ENCODE measurements at places on chromosomes 5 and 9.
A peak's percentile ranks its signal among the peaks of the same experiment; 100 is the strongest.

DNA sequence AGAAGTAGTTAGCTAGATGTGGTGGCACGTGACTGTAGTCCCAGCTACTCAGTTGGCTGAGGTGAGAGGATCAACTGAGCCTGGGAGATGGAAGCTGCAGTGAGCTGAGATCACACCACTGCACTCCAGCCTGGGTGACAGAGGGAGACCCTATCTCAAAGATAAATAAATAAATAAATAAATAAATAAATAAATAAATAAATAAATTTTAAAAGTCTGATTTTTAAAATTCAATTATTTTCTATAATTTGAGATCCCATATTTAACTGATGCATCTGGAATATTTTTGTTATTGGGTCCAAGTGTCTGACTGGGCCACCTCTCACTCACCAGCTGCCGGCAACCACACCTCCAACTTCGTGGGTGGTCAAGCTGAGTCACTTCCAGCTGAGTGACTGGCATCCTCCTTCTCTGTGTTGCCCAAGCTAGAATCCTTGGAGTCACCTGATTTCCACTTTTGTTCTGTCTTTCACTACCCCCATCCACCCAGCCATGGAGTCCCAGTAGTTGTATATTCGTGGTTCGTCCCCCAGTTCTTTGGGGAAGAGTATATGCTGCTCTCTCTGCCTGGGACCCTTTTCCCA, 70.9 kb downstream of the EGFLAM start:
- DNase-seq: no peak

GRCh38 chr9:14057368-14058324, 256.3 kb downstream of the NFIB start:
- DNase-seq: no peak

DNA sequence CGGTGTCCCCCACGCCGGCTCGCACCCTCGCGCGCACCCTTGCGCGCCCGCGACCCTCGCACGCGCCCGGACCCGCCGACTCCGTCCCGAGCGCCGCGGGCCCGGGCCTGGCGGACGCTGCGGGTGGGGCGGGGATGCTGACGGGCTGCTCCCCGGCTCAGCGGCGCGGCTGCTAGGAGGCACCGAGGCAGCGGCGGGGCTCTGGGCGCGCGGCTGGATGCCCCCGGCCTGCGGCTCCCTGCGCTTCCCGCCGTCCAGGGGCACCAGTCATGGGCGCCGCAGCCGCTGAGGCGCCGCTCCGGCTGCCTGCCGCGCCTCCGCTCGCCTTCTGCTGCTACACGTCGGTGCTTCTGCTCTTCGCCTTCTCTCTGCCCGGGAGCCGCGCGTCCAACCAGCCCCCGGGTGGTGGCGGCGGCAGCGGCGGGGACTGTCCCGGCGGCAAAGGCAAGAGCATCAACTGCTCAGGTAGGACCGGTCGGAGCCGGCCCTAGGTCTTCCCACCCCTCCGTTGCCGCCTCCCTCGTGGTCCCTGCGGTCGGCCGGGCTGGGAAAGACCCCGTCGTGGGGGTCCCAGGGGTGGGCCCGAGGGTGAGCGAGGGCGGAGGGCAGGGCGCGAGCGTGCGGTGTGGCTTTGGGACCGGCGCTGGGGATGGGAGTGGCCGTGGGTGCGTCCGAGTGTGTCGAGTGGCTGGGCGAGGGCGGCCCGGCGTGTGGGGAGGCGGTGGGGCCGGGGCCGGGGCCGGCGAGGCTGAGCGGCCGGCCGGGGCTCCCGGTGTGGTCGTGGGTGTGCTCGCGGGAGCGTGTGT, 530 bp downstream of the TMEFF1 start:
- DNase-seq: peak; percentile 12

DNA sequence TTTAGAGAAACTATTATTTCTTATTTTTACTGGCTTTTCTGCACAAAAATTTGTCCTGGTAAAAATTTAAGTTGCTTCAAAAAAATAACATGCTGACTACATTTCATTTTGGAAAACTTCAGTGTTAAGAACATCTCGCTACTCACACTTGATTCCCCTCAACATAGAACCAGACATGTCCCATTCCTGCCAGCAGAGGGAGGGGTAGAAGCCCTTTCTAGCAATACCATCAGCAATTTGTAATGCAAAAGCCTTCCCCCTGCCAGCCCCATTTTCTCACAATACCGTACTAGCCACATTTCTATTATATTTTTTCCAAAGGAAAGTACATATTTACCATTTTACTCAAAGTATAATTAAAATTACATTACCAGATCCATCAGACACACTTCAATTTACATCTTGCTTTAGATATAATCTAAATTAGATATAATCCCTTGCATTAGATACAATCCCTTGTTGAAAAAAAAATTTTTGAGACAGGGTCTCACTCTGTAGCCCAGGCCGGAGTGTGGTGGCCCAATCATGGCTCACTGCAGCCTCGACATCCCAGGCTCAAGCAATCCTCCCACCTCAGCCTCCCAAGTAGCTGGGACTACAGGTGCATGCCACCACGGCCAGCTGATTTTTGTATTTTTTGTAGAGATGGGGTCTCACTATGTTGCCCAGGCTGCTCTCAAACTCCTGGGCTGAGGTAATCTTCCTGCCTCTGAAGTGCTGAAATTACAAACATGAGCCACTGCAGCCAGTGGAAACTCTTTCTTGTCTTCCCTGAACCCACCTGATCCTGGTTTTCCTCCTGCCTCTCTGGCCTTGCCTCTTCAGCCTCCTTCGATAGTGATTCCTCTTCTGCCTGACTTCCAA, 39.6 kb upstream of the IDNK start:
- DNase-seq: no peak

DNA sequence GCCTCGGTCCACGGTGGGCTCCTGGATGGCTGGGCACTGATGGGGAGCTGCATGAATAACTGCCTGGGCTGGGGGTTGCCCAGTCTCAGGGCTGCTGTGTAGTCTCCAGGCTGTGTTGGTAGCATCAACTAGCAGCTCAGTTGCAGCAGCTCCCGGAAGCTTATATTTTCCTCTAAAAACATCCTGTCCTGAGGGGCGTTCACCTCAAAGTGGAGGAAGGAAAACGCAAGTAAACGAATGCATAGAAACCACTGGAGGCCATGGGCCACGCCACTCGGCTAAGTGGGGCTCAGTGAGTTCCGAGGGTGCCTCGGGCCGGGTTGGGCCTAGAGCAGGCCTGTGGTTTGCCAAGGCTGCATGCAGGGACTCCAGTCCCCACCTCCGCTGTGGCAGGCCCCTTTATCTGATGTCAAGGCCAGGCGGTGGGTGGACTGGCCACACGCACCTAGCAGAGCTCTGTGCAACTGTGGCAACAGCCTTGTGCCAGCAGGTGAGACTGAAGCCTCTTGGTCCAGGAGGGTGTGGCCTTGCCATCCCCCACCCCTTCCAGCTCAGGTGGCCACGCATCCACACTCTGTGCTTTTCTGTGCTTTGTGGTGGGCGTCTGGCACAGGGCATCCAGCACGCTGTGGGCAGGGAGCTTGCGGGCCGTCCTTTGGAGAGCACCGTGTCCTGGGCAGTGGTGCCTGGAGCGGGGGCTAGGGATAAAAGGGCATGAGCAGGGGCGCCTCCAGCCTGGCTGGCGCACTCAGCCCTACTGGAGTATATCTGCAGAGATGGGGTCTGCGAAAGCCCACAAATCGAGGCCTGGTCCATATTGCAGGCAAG, 15.1 kb downstream of the TCF7 start:
- no peak for DNase-seq

DNA sequence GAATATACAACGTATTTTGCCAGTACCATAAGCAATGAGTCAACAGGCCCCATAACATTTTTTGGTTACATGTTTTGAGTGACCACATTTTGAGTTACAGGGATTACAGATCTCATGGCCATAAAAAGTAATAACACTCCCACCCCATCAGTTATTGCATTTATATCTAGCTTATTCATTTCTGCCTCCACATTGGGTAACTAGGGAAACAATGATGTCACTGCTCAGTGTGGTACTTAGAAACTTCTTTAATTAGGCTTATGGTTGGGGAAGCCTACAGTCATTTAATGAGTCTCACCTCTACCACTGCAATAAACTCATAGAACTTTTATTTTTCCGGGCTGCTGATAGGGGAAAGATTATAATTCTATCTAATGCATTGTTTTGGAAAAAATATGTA, 39.9 kb upstream of the SMIM15 start:
- no peak for DNase-seq

GRCh38 chr5:152676196-152676595, 271.1 kb upstream of the NMUR2 start:
- DNase-seq: no peak

DNA sequence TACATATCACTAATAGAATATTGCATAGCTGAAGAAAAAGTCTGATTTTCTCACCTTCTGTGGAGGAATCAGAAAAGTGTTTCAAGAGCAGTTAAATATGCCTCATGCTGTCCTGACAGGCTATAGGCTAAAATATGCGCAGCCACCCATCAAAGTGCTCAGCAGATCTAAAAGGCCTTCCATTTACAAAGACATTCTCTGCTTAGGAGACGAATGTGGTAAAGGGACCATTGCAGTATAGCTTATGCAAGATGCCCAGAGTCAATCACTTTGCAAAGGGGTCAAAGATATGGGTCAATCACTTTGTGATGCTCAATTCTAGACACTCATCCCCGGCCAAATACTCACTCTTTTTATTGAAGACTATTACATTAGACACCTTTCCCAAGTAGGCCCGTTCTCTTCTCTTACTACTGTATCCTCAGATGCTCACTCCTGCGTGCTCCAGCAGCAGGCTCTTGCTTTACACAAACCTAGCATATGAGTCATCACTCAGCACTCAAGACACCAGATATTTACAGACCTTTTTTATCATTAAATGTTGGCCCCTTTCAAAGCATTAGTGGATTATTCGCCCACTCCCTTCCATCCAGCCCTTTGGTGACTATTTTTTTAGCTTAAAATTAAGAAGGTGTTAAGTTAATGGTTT, 568.2 kb upstream of the CDH18 start:
- no peak for DNase-seq

- no peak for DNase-seq
Measured at GRCh38 chr5:105573575-105573974, 2011.0 kb upstream of the NUDT12 start.

- no peak for DNase-seq
Measured at GRCh38 chr9:98303633-98304125, 48.2 kb upstream of the TBC1D2 start.

- DNase-seq: no peak
Measured at GRCh38 chr9:117191504-117192261, 223.2 kb downstream of the ASTN2 start.

- no peak for DNase-seq
Measured at GRCh38 chr5:154647114-154647760, 107.9 kb upstream of the LARP1 start.

DNA sequence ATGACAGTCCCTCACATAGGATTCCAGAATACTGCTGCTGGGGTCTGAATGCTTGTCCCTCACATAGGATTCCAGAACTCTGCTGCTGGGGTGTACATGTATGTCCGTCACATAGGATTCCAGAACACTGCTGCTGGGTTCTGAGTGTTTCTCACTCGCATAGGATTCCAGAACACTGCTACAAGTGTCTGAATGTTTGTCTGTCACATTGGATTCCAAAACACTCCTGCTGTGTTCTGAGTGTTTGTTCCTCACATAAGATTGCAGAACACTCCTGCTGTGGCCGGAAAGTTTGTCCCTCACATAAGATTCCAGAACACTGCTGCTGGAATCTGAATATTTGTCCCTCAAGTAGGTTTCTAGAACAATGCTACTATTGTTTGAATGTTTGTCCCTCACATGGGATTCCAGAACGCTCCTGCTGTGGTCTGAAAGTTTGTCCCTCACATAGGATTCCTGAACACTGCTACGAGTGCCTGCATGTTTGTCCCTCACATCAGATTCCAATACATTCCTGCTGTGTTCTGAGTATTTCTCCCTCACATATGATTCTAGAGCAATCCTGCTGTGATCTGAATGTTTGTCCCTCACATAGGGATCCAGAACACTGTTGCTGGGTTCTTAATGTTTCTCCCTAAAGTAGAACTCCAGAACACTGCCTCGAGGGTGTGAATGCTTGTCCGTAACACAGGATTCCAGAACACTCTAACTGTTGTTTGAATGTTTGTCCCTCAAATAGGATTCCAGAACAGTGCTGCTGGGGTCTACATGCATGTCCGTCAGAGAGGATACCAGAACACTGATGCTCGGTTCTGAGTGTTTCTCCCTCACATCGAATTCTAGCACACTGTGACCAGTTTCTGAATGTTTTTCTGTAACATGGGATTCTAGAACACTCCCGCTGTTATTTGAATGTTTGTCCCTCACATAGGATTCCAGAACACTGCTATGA, 200.4 kb downstream of the FOXD4L6 start:
- no peak for DNase-seq

- DNase-seq: no peak
Measured at GRCh38 chr5:88879724-88880123, 3.3 kb downstream of the MEF2C start.

GRCh38 chr9:115877852-115878438, 275.6 kb upstream of the PAPPA start:
- no peak for DNase-seq

DNA sequence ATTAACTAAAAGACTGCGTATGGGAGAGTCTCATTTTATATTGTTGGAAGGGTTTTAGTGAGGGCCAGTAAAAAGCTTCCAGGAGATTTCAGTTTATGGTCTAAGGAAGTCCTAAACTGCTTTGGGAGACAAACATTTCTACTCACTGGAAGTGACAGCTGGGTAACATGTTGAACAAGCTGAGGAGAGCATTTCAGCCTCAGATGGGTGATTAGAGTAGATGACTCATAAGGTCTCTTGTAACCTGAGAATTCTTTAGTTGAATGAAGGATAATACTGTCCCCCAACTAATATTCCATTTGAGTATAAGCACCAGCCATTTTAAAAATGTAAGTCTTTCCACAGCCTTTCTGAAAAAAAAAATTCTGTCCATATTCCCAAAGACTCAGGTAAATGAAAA, 218.0 kb upstream of the C9orf72 start:
- DNase-seq: no peak

DNA sequence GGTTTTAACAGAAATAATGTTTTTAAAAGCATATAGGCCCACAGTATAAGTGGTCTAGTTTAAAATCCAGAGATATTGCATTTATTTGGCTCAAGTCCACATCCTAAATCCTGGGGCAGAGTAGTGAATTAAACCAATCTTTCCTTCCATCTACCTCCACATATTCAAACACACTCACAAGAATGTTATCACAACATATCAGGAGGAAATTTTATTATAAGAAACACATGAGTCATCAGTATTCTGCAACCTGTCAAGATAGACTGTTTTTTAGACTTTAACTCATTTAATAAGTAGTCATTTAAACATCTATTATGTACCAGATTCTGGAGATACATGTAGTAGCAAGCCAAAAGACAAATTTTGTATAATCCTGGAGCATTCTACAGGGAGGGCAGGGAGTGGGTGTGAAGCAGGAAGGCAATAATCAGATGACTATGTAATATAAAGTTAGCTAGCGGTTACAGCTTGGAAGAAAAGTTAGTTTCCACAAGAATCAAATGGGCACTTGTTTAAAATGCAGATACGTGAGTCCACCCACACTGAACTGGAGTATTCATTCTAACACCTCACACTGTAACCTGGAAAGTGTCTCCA, 187.3 kb upstream of the PIK3R1 start:
- no peak for DNase-seq

DNA sequence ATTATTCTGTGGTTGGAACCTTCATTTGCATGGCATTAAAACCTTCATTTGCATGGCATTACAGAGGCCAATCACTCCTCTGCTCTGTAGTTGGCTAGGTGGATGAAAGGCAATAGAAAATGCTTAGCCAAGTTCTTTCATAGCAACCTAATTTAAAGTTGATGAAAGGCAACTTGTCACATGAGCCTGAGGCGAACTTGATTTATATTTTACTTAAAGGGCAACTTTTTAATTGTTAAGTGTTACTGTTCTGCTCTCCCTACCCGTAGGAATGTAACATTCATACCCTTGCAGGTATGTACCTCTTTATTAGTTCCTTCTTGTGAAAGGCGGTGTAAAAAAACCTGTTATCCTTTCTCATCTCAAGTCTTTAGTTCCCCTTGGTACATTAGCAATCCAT, 7.9 kb upstream of the ERMP1 start:
- no peak for DNase-seq
